ENCODE measurements at places on chromosomes 2 and 18.

DNA sequence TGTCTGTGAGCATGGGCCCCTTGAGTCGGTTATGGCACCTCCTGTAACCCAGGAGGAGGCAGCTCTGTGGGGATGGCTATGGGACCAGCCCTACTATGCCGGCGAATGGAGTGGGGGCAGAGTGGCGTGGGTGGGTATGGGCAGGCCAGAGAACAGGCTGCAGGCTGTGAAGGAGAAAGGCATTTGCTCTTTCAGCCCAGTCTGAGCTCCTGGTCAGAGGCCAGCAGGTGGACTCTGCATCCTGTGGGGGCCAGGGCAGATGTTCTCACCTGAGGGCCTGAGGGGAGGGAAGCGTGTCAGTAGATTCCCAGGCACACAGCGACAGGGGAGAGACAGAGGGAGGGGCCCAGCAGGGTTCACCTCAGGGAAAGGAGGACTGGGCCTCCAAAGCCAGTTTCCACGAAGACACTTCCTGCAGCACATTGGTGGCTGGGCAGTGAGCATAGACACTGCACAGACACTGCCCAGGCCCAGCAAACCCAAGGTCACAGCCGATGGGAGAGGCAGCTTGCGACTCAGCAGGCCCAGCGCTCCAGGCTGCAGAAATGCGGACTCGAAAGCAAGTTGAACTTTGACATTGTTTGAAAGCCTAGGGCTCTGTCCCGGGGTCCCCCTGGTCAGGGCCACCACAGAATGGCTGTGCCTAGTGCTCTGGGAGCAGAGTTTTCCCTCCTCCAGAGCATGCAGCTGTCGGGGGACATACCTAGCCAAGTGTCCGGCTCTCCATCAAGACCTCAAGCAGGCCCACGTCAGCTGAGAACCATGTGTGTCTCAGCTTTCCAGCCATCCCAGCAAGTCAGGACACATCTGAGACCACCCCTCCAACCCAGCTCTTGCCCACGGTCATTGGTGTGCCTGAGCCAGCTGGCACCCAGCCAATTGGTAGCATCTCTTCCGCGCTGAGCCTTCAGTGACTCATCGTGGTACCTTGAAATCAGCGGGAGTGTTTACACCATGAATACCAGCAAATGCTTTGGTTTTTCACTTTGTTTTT is 53.8 kb downstream of the TGOLN2 start:
- DNase-seq, result no peak

GRCh38 chr2:127100251-127101047 is 6.5 kb downstream of the BIN1 start:
- no peak for DNase-seq

- peak; percentile 63 for DNase-seq
These were observed 137.5 kb downstream of the TPO start for GRCh38 chr2:1550658-1551316.

DNA sequence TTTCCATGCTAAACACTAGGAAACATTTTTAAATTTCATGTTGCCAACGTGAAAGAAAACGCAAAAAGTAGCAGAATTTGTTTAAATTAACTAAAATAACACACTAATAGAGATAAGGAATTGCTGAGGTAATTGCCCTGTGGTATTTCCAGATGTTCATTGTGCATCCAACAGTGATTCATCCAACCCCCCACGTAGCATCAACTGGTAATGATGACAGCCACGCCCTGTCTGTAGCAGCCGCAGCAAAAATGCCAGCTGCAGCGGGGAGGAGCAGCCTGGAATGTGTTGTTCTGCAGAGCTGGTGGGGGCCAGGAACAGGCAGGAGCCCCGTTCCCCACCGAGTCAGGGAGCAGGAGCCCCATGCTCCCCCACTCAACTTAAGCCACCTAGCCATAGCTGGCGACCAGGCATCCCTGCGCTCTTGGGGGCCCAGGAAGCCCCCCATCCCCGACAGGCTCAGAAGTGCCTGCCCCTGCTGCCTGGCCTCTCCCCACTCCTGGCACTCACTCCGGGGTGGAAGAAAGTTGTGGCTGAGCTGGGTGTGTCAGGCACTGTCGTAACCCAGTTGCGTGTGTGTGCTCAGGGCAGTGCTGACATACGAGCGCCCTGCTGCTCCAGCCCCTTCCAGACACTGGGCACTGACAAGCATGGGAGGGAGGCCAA is 695.1 kb upstream of the ACVR2A start:
- DNase-seq, result no peak

- no peak for DNase-seq
These were observed 97.4 kb downstream of the ADAM23 start for GRCh38 chr2:206540757-206541156.

- no peak for DNase-seq
These were observed 405.5 kb downstream of the PARD3B start for GRCh38 chr2:204950695-204951346.

DNA sequence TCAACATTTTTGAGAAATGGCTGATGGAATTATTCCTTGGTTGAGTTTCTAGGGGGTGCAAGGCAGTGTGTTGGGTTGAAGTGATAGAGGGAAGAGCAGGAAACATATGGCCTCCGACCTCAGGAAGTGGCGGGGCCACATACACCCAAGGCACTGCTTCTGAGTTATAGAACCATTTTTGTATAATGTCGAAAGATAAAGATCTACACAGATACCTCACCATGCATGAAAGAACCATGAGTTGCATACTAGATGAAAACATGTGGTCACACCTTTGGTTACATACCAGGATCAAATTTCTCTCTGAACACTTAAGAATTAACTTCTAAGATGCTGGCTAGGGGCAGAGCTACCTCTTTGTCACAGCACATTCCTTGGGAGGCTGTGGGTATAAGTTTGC is 23.2 kb downstream of the LAMA3 start:
- peak; percentile 64 for DNase-seq
